H7 (cell line): ENCODE measurements at places on chromosomes 3 and 15.

DNA sequence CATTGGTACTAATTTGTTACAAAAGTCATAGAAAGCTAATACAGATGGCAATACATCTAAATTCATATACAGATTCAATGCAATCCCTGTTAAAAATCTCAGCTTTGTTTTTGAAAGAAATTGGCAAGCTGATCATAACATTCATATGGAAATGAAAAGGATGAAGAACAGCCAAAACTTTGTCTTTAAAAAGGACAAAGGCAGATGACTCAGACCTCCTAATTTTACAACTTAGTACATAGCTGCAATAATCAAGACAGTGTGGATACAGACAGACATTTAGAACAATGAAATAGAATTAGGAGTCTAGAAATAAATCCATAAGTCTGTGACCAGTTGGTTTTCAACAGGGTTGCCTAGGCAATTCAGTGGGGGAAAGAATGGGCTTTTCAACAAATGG lies 63.3 kb downstream of the AQP9 start:
- DNase-seq = no peak

- DNase-seq = peak; percentile 75
These were observed 1.3 kb upstream of the KLHL40 start for GRCh38 chr3:42683875-42684598.

DNA sequence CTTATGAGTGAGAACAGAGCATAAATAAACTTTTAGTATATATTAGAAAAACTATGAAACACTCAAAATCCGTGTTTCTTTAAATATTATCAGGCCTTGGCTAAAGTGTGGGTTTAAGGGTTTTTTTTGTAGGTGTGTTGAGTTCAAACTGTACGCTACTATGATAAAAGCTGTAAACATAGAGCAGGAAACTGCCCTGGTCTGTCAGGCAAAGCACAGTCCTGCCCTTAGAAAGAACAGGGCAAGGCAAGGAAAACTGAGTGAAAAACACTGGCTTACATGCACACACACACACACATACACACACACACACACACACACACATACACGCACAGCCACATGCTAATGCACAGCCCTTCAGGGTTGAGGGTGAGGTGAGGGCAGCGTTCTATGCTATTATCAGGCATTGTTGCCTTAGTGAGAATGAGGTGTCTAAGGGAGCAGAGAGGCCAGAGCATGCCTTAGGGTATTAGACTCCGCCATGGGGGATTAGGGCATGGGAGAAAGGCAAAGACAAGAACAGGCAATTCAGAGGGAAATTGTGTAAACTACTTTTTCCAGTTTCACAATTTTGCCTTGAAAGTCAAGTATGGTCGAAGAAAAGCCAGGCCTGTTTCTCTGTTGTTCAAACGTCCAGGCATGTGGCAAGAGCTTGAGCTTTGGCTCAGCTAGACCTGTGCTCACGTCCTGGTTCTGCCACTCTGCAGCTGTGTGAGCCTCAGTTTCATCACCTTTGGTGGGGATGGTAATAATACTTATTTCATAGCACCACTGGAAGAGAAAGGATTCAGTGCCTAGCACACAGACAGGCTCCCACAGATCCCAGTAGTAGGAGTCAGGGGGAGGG lies 36.3 kb upstream of the TPM1 start:
- no peak for DNase-seq

- no peak for DNase-seq
These were observed 537.4 kb downstream of the IGSF11 start for GRCh38 chr3:118497274-118497673.

GRCh38 chr3:113156816-113157333 lies 54.5 kb upstream of the BOC start:
- no peak for DNase-seq

GRCh38 chr15:40114218-40114617 lies 5.5 kb upstream of the BMF start:
- DNase-seq = no peak

GRCh38 chr15:32747921-32748342 lies 30.1 kb downstream of the GREM1 start:
- DNase-seq = no peak

DNA sequence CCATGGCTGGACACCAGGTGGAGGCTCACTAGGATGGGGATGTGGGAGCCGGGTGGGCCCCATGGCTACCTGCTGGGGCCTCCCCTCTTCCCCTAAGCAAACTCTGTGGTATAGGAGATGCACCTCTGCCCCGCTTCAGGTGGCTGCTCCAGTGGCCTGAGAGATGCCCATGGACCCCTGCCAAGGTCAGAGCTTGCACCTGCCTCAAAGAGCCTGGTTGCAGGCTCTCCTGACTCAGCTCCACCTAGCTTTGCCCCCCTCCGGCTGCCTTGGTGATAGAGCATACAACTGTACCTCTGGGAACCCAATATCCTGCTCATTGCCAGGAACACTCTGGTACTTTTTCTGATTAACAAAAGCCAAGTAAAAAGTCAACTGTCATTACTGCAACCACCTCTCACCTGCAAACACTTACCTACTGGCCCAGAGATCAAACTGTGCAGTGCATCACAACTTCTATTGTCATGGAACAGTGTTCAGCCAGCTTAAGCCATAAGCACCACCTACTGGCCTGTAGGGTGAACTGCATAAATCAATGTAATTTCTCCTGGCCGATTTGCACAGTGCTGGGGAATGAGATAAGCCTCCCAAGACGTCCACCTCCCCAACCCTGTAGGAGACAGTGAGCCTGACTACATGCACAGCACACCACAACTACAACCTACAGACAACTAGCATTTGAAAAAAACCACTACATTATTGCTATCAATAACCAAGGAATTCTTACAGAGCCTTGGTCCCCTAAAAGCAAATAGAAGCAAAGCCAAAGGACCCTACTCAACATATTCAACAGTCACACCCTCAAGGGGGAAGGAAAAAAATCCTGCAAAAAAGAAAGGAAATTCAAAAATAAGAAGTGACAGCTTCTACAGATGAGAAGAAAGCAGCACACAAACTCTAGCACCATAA lies 352.4 kb upstream of the ARHGEF26 start:
- peak; percentile 49 for DNase-seq

- DNase-seq = peak; percentile 68
These were observed 264.0 kb upstream of the NSMCE3 start for GRCh38 chr15:29533647-29534046.

- peak; percentile 86 for DNase-seq
These were observed 849 bp upstream of the HDAC11 start for GRCh38 chr3:13479332-13479581.

GRCh38 chr3:135017003-135017893 lies 222.2 kb downstream of the EPHB1 start:
- no peak for DNase-seq

DNA sequence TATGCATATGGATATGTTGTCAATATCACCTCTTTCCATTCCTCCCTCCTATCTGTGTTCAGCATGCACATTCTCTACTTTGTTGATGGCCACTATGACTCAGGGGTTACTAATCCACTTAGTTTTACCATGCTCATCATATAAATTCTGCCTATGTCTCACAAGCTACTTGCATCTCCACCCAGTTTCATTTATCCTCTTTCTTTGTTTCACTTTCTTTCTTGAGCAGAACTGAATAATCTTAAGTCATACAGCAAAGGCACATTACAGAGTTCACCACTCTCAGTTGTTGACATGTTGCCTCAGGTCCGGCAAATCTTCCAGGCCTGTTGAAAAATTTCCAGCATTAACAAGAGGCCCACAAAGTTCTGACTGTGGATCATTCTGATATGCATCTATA lies 71.5 kb downstream of the SSR3 start:
- DNase-seq = no peak

GRCh38 chr3:153379516-153379915 lies 217.5 kb downstream of the RAP2B start:
- DNase-seq = no peak

- DNase-seq = no peak
These were observed 34.9 kb downstream of the CP start for GRCh38 chr3:149186721-149187120.
